Stimulated activated CD8-positive, alpha-beta memory T cell treated with anti-CD3 and anti-CD28 coated beads, Interleukin-2, amount 100 ng/mL, for 1 hour (primary cell): ENCODE measurements at places on chromosomes 1 and 21.

- no peak for DNase-seq
Observed at GRCh38 chr1:179298952-179299351, 5.4 kb downstream of the SOAT1 start.

- no peak for DNase-seq
Observed at GRCh38 chr1:170460414-170461155, 71.4 kb upstream of the GORAB start.

DNA sequence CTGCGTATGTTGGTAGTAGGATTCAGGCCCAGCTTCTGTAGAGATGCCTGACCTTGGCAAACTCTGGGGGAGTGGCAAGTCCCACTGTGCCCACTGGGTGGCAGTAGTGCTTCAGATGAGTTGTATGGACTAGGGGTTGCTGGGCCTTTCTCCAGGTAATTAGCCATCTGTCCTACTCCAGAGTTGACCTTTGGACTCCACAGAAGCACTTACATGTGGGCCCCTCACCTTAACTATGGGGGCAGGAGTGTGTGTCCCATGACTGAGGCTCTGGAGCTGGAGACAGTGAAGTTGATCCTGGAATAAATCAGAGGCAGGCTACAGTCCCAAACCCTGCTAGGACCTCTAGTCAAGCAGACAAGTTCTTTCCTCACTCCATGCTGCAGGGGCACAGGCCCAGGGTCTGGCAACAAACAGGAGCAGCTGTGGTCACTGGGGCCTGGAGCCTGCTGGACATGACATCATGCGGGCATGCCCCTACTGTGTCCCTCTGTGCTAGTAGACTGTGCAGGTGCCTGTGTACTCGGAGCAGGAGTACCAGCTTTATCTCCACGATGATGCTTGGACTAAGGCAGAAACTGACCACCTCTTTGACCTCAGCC is 4.6 kb downstream of the DMAP1 start:
- peak; percentile 44 for DNase-seq

GRCh38 chr21:34671891-34672290 is 3.1 kb downstream of the CLIC6 start:
- DNase-seq = no peak

DNA sequence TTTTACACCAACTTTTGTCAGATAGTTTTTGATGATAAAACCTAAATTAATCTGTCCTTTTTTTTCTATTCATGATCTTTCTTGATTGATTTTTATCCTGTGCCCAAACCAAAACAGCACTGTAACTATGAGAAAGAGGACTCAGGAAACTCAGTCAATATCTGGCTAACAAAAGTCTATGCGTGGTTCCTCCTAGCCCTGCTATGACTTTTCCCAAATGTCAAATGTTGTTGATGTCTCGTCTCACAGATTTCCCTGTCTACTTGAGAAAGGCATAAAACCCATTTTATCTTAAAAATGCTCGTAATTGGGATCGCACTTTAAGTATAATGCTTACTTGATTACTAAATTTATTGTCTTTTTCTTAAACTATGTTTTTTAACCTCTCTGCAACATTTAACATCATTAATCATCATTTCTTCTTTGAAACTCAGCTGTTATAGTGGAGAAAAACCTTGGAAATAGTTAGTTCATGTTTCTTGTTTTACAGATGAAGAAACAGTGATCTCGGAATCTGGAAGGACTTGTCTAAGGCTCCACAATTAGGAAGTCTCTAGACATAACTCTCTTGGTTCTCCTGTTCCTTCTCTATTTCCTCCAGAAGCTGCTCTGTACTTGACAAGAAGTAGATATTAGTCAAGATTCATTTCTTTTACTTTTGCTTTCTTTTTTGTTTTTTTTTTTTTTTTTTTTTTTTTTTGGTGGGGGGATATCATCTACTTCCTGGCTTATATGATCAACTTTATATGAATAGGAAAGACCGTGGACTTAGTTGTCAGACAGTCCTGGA is 26.2 kb upstream of the PTPRC start:
- no peak for DNase-seq

- no peak for DNase-seq
Observed at GRCh38 chr1:56898005-56898373, 43.4 kb downstream of the C8A start.

GRCh38 chr21:18499761-18500376 is 96.3 kb upstream of the TMPRSS15 start:
- DNase-seq = no peak

DNA sequence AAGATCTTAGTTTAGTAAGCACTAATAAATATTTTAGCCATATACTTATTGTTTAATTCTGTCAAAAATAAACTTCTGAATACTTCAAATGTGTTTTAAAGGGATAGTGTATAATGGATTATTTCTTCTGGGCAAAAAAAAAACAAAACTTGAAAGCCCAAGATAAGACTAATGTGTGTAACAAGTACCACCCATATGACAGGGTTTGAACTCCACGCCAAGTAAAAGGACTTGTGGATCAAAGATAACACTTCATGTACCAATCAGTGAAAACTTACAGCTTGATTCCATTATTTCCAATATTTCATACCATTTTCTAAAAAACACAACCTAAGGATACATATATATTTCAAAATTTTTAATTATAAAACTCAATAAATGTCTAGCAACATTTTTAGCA is 59.5 kb downstream of the DENND1B start:
- no peak for DNase-seq

DNA sequence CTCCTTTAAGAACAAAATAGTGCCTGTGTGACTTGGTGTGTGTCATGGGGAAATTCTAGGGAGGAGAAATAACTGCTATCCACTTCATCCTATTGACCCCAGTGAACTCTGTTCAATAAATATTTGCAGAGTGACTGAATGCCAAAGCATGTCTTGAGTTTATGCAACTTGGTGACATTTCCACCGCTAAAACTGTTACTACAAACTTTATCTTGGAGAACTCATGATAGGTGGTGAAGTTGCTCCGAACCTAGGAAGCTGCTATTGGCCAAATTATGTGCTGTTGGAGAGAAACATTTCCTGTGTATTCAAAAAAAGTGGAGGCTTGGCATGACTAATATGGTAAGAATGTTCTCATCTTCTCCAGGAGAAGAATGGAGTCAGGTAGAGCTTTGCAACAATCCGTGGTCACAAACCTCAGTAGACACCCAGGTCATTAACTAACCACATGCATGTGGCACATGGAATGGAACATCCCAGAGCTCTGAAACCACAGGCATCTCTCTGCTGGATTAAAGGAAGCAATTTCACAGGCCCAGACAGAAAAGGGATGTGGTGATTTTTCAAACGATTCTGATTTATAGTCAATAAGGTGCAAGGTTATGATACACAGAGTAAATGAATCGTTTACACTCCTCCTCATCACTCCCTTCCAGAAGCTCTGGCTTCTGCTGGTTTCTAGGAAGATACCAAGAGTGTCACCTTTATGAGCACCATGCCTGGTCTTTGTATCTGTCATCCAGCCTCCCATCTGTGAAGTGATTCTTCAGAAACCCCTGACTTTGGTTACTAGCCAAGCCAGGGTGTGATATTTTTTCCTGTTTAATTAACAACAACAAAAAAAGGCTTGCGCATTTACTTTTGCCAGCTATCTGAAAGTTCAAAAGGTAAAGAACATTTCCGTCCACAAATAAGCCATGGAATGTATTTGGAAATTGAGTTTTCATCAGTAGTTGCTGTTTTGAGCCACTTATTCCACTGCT is 361.1 kb downstream of the TGFB2 start:
- no peak for DNase-seq

DNA sequence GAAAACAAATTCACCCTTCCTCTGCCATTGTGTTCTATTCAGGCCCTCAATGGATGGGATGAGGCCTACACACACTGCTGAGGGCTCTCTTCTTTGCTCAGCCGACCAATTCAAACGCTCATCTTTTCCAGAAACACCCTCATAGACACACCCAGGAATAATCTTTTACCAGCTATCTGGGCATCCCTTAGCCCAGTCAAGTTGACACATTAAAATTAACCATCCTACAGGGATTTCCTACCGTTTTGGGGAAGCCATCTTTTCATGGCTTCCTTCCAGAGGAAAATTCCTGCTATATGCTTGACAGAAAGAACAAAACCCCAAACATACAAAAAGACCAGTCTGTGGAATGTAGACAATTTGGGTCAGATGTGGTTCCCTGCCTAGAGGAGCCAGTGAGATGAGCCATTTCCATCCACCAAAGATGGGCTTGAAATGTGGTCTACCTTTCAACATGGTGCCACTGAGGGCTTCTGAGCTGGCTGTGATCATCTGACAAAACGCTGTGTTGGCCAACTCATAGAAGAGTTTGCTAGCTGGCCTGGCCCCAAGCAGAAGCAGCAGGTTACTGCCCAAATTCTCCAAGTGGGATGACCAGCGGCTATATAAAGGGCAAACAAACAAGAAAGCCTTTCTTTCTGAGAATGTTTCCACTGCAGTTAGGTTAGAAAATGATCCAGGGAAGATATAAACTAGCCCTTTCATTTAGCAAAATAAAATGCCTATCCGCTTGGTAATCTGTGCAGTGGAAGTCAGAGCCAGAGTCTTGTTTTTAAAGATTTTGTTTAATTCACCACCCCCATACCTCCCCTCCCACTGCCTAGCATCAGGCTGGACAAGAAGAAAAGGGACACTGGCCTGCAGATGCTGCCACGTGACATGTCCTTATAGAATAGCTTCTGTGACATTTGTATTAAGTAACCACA is 69.1 kb upstream of the MRPS6 start:
- DNase-seq = no peak

DNA sequence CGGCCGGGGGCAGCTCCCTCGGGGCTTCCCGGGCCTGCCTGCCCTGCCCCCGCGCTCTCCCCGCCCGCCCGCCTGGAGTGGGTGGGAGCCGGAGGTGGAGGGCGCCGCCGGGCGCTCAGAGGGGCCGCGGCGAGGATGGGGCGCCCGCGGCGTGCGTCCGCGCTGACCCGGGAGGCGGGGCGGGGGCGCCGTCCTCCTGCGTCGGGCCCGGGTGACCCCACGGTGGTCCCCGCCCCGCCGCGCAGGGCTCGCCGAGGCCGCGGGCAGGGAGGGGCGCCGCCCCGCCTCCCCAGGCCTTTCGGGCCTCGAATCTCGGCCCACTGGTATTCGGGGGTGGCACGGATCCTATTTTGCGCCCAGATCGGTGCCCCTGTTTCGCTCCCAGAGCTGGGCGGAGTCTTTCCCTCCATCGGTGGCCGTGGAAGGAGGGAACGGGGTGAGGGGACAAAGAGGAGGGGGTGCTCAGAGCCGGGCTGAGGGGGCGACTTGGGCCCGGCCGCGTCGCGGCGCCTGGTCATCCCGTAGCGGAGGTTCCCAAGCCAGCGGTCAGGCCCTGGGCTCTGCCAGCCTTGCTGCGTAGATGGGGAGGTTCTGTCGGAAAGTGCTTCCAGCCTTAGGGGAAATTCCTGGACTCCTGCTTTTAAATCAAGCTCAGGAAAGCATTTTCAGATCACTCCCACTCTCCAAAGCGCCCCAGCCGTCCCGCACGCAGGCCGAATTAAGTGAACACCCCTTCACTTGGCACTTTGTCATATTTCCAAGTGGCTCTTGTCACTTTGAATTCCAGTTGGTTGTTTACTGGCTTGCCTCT is 545 bp downstream of the PATJ start:
- DNase-seq = no peak

DNA sequence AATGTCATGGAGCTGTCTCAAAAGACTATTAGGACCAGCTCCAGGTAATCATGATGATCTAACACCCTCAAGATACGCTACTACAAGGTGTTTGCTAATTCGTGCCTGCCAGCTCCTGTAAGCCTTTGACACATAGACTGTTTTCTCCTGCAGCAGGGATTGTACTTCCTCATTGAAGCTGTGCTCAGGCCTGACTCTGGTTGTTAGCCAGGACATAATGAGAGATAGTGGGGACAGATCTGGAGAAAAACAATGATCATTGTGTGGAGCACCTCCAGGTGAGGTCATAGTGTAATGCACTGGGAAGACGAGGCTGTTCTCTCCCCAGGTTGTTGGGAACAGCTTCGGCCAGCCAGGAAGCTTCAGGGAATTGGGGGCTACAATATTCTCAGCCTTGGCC is 94.6 kb downstream of the SETD4 start:
- no peak for DNase-seq

- no peak for DNase-seq
Observed at GRCh38 chr1:155648207-155649147, 38.5 kb downstream of the MSTO1 start.

DNA sequence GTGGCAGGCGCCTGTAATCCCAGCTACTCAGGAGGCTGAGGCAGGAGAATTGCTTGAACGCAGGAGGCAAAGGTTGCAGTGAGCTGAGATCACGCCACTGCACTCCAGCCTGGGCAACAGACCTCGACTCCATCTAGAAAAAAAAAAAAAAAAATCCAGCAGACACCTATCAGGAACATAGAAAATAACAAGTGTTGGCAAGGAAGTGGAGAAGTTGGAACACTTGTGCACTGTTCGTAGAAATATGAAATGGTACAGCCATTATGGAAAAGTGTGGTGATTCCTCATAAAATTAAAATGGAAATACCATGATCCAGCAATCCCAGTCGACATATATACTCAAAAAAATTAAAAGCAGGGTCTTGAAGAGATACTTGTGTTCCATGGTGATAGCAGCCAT is 12.0 kb upstream of the C1orf162 start:
- DNase-seq = no peak

GRCh38 chr1:228120857-228121489 is 11.9 kb upstream of the MRPL55 start:
- DNase-seq = no peak

DNA sequence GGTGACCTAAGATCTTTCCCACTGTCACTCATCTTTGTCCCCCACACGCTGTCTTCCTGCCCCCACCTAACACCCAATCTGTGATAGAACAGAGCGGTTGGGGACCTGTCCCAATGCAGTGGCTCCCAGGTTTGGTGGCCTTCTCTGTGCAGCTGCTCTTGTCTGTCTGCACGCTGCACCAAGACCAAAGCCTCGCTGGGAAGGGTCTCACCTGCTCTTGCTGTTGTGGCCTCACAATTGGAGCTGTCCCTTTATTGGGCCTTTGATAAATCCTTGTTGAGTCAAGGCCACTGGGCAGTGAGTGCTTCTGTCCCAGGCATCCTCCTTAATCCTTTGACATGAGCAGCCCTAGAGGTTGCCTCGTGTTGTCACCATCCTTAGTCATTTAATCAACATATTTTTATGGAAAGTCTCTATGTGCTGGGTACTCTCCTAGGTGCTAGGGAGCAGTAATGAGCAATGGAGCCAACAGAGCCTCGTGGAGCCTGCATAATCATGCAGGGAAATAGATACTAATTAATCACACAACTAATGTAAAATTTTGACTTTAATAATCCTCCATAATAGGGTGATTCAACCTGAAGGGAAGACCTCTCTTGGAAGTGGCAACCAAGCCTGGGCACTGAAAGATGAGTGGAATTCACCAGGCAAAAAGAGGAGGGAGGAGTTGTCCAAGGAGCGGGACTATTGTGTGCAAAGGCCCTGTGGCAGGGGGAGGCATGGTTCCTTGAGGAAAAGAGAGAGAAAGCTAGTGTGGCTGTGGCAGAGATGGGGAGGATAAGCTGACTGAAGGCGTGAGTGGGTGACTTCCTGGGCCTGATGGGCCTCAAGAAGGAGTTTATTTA is 57.6 kb downstream of the MAN1C1 start:
- DNase-seq = no peak

GRCh38 chr1:183881387-183882131 is 76.6 kb downstream of the RGL1 start:
- DNase-seq = no peak
